ENCODE measurements at places on chromosomes 12 and 14. TPM values are rescaled to one million over a fixed set of nuclear protein-coding genes. Genes with fewer than 3 reads are reported as not detected.

The AICDA gene
- total RNA-seq, result 0.15 TPM

The TBC1D30 gene
- total RNA-seq, result 1.8 TPM

The ETV6 gene
- 4.6 TPM for total RNA-seq

The GYS2 gene
- total RNA-seq, result not detected

The ITGA5 gene
- 93.8 TPM for total RNA-seq

The SUSD6 gene
- 6.3 TPM for total RNA-seq

The SLC24A4 gene
- 0.10 TPM for total RNA-seq

The GOLT1B gene
- 87.8 TPM for total RNA-seq

The FOXN4 gene
- total RNA-seq, result 0.12 TPM

The POTEG gene
- not detected for total RNA-seq

The PROX2 gene
- total RNA-seq, result not detected

The LRP1-AS gene
- not detected for total RNA-seq

The CCDC175 gene
- not detected for total RNA-seq

The NEUROD4 gene
- not detected for total RNA-seq

The TAS2R8 gene
- not detected for total RNA-seq

The BCL11B gene
- 0.26 TPM for total RNA-seq

The SYNDIG1L gene
- not detected for total RNA-seq

The LHX5 gene
- total RNA-seq, result not detected

The SCARB1 gene
- 112 TPM for total RNA-seq

The KCNC2 gene
- not detected for total RNA-seq

The TMCC3 gene
- 1.0 TPM for total RNA-seq

The PAPOLA gene
- total RNA-seq, result 87.5 TPM

The TGM1 gene
- total RNA-seq, result 1.2 TPM

The CEBPE gene
- total RNA-seq, result not detected

The RNF34 gene
- 37.6 TPM for total RNA-seq

The ADAMTS20 gene
- not detected for total RNA-seq

The OTX2 gene
- total RNA-seq, result not detected

The ZNF385A gene
- total RNA-seq, result 20.1 TPM

The MIP gene
- total RNA-seq, result 0.20 TPM

The GLS2 gene
- 0.12 TPM for total RNA-seq

The OTUB2 gene
- 4.8 TPM for total RNA-seq

The VDR gene
- total RNA-seq, result 3.3 TPM

The HSPA2 gene
- 45.6 TPM for total RNA-seq

The ETNK1 gene
- 35.3 TPM for total RNA-seq

The PSMC6 gene
- total RNA-seq, result 88.7 TPM

The PTGR2 gene
- 10.3 TPM for total RNA-seq

The NXPH4 gene
- total RNA-seq, result 3.8 TPM

The PPP1R1A gene
- 0.21 TPM for total RNA-seq

The KRT74 gene
- not detected for total RNA-seq

The MMP14 gene
- total RNA-seq, result 0.84 TPM

The MANSC1 gene
- 4.8 TPM for total RNA-seq

The RNASE7 gene
- not detected for total RNA-seq

The C3AR1 gene
- total RNA-seq, result not detected

The RPL10L gene
- total RNA-seq, result not detected

The CCDC177 gene
- not detected for total RNA-seq

The MUCL1 gene
- total RNA-seq, result not detected

The LRRC23 gene
- 16.4 TPM for total RNA-seq

The GZMB gene
- not detected for total RNA-seq

The SLC17A8 gene
- total RNA-seq, result not detected

The DIO2 gene
- 9.2 TPM for total RNA-seq
